ENCODE measurements at places on chromosomes 13 and 19.
A peak's percentile ranks its signal among the peaks of the same experiment; 100 is the strongest.

DNA sequence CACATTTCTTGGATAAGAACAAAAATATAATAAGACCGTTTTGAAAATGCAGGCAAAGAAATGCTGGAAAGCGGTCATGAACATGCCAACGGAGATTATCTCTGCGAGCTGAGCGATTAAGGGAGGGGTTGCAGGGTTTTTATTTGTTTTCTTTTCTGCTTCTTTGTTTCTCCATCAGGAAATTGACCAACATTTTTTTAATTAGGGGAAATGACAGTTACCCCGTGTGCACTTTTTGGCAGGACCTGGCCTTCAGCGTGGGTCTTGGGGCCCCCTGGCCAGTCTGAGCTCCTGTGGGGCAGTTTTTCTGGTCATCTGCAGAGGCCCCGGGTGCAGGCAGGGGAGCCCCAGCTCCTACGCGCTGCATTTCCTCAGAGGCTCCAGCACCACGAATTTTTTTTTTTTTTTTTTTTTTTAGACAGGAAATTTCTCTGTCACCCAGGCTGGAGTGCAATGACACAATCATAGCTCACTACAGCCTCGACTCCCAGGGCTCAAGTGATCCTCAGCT, 31.3 kb upstream of the HOMER3 start:
- H3K4me3 ChIP-seq, result no peak overlapping the region
- H3K27ac ChIP-seq, result no peak overlapping the region
- no peaks in the 10 kb centered on the region for H3K4me1 ChIP-seq
- no peak for DNase-seq
- no peaks in the 10 kb centered on the region for H3K27me3 ChIP-seq

DNA sequence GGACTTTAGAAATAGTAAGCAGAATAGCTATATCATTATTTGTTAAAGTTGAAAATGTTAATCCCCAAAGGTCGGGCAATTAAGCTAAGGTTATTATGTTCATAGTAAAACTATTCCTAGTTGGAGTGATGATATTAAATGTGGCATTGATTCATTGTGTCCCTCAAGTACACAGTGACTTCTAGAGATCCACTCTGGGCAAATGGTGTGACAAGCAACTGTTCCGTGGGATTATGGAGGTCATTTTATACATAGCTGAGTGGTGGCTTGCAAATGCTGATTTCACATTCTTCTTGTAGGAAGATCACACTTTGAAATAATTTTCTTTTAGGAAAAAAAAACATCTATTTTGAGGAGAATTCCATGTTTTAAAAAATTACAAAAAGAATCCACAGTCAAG, 317.8 kb downstream of the ATP8A2 start:
- H3K27me3 ChIP-seq, result no peaks in the 10 kb centered on the region
- no peak overlapping the region for H3K27ac ChIP-seq
- H3K4me1 ChIP-seq, result no peaks in the 10 kb centered on the region
- no peak overlapping the region for H3K4me3 ChIP-seq
- no peaks in the 10 kb centered on the region for H3K36me3 ChIP-seq

DNA sequence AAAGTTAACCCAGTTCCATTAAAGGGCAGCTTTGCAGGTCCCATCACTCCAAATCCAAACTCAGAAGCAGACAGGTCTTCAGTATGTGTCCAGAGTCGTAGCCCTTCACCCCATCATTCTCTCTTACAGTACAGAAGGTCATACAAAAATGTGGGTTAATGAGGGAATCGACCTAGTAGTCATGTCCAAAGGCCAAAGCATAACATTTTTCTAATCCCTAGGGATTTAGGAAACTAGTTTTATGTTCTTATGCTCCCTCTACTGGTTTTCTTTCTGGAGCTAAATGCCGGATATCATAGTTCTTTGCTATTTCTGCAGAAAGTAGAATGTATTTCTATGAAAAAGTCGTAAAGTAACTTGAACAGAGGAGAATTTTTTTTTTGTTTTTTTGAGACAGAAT, 72.2 kb downstream of the DHRS12 start:
- H3K4me1 ChIP-seq, result peaks cover 15% of the 10 kb centered on the region
- H3K4me3 ChIP-seq, result no peak overlapping the region
- no peak for DNase-seq
- no peaks in the 10 kb centered on the region for H3K36me3 ChIP-seq

DNA sequence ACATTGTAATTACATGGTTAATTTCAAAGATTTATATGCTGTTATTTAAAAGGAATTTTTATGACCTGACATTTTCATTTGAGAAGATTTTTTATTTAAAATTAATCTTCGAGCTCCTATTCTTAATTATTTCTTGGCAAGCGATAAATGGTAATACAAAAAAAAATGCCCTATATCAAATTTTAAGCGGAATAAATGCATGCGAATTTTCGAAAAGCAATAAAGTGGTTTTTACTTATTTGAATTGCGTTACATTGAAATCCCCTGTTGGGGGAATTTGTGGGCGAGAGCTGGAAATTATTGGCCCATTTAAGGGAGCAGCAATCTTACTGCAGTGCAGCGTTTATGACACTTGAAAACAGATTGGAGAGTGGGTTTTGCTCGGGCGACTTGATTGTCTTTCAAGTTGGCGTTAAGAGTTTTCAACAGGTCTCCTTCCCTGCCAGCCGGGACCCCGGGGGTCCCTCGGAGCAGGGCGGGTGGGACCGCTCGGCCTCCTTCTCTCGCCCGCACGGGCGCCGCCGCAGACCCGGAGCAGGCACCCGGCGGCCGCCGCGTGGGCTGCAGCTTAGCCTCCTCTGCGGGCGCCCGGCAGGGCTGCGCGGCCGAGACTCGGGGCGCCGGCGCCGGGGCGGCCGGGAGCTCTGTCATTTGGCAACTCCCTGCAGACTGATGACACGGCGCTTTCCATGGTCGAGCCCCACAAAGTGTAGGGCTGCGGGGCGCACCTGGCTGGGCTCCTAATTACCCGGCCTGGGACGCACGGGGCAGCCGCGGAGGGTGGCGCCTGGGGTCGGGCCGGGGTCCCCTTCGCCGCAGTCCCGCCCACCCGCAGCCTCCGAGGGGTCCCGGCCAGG, 255.1 kb upstream of the SOX21 start:
- H3K4me3 ChIP-seq, result no peak overlapping the region
- H3K27ac ChIP-seq, result no peak overlapping the region
- H3K4me1 ChIP-seq, result no peaks in the 10 kb centered on the region
- no peak for DNase-seq
- H3K36me3 ChIP-seq, result no peaks in the 10 kb centered on the region

DNA sequence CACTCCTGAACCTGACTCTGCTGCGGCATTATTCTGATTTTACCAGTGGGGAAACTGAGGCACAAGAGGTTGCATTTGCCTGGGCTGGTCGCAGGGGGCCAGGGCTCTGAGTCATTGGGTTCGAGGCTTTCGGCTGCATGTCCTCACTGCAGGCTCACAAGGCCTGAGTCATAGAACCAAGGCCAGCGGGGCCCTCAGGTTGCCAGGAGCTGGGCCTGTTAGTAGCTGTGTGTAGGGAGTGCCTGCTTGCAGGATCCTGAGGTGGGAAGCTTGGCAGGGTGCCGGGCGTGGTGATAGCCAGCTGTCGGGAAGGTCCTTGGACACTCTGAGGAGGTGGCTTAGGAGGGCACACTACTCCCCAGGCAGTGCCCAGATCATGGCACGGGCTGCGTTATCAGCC, 21.6 kb upstream of the F2RL3 start:
- H3K4me1 ChIP-seq, result no peaks in the 10 kb centered on the region
- H3K27ac ChIP-seq, result no peak overlapping the region
- peaks cover 60% of the 10 kb centered on the region for H3K36me3 ChIP-seq
- H3K27me3 ChIP-seq, result no peaks in the 10 kb centered on the region

DNA sequence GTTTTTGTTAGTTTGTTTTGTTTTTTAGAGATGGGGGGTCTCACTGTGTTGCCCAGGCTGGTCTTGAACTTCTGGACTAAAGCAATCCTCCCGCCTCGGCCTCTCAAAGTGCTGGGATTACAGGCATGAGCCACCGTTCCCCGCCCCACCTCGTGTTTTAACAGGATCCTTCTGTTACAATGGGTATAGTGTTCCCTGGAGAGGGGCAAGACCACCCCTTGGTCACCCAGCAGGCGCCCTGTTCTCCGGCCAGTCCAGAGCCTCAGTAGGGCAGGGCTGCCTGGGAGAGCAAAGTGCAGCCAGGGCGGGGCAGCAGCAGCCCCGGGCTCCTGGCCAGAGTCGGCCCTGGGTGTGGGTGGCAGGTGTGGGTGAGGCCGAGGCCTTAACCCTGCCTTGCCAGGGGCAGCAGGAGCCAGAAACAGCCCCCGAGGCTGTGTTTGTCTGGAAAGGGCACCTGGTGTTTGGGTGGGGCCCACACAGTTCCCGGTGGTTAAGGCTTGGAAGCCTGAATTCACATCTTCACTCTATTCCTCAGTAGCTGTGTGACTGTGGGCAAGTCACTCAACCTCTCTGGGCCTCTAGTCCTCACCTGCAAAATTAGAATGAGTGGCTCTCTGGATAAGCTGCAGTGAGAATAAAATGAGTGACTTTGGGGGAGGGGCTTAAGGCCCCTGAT, 7.2 kb downstream of the VASP start:
- DNase-seq, result no peak
- H3K27me3 ChIP-seq, result no peaks in the 10 kb centered on the region
- peaks cover 5% of the 10 kb centered on the region for H3K36me3 ChIP-seq
- H3K27ac ChIP-seq, result peak overlapping the region; percentile 70

- no peak overlapping the region for H3K4me3 ChIP-seq
- H3K36me3 ChIP-seq, result no peaks in the 10 kb centered on the region
- H3K27ac ChIP-seq, result no peak overlapping the region
- no peaks in the 10 kb centered on the region for H3K27me3 ChIP-seq
These were observed 612.3 kb upstream of the SLITRK5 start for GRCh38 chr13:87058786-87059329.

DNA sequence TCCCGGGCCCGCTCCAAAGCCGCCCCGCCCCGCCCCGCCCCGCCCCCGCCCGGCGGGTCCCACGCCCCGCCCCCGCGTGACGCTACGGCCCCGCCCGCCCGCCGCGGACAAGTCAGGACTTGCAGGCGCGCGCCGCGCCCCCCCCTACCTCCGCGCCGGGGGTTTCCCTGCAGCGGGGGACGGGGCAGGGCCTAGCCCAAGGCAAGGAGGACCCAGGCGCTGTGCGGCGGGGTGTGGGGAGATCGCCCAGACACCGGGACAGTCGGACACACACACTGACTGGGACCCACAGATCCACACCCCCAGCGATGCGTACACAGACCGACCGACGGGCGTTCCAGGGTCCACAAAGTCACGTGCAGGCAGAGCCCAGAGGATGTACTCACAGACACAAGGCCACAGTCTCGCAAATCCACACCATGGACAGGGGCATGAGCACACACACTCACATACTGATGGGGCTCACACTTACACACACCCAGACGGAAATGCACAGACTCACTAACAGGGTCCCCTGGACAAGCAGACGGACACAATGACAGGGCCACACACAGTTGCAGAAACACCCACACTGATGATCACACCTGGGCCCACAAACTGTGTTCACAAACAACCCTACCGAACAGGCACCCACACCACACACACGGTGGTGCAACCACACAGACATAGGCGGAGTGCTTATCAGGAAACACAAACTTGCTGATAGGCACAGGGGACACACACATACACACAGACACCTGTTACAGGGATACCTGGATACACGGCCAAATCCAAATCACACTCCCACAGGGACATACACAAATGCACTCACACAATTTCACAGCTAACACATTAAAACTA, 436 bp upstream of the BBC3 start:
- H3K27me3 ChIP-seq, result no peaks in the 10 kb centered on the region
- peak overlapping the region; percentile 76 for H3K27ac ChIP-seq
- H3K36me3 ChIP-seq, result no peaks in the 10 kb centered on the region
- peak; percentile 90 for DNase-seq

GRCh38 chr19:50026550-50026906, 723 bp downstream of the ZNF473 start:
- H3K36me3 ChIP-seq, result peaks cover 6% of the 10 kb centered on the region
- peak overlapping the region; percentile 96 for H3K27ac ChIP-seq
- H3K4me3 ChIP-seq, result no peak overlapping the region
- no peak for DNase-seq
- peaks cover 26% of the 10 kb centered on the region for H3K4me1 ChIP-seq
- no peaks in the 10 kb centered on the region for H3K27me3 ChIP-seq

Measured in CD4-positive, alpha-beta memory T cell (primary cell).